ENCODE measurements at places on chromosomes 5 and 9. TPM values are rescaled to one million over a fixed set of nuclear protein-coding genes. Genes with fewer than 3 reads are reported as not detected.

The RGS7BP gene
- 2.2 TPM for total RNA-seq

The ZCCHC10 gene
- total RNA-seq: 26.4 TPM

The CCDC180 gene
- 7.8 TPM for total RNA-seq

The OR13C9 gene
- total RNA-seq: 0.41 TPM

The ARAP3 gene
- total RNA-seq: 10.9 TPM

The ODF2 gene
- total RNA-seq: 20.9 TPM

The OR1J1 gene
- total RNA-seq: not detected

The PCDHB8 gene
- 2.3 TPM for total RNA-seq

The TEX10 gene
- 30.1 TPM for total RNA-seq

The GOLGA2 gene
- 134 TPM for total RNA-seq

The FLT4 gene
- 21.8 TPM for total RNA-seq

DNA sequence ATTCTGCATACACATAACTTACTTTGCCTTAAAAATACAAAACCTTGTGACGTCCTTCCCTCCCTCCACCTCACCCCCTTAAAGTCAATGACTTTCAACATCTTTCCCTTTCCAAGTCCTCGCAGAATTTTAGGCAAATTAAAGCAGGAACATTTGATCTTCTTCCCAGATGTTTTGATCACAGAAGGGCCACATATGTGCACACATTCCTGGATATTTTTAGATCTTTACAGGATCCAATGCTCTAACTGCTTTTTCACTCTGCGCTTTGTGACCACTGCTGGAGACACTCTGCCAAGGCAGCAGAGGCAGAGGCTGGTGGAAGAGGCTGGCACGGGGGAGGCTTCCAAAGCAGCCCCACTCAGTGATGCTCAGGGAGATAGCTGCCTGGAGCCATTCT is 130.7 kb downstream of the SEC61B start:
- DNase-seq: peak; percentile 52

DNA sequence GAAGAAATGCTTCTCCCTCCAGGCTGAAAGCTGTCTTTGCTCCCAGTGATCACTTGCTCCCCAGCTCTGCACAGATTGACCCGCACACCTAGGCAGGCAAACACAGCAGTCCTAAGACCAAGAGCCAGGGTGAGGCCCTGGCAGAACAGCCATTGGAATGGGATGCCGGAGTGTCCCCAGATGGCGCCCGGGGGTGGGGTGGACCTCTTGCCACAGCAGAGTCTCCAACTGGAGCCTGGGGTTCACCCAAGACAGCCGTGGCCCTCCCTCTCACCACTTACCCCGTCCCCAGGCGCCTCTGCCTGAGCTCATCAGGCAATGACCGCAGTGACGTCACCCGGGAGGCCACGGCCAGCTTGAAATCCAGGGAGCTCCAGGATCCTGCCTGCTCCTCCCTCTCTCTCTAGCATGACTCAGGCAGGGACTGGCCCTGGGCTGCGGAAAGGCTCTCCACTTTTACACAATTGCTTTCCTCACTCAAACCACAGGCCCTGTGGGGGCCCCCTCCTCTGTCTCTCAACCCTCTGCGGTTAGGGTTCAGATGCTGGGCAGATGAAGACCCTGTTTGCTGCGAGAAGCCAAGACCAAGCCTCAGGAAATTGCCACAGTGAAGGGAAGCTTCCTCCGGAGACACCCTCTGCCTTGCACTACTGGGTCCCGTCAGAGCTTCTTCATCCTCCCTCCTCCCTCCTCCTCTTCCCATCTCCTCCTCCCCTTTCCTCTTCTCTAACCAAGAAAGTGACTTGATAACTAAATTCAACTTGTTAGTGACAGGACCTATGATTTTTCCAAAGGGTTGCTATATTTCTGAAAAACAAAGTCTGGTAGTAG is 24.3 kb upstream of the PTGES start:
- DNase-seq: peak; percentile 89

GRCh38 chr9:129702589-129703520 is 37.4 kb downstream of the PRRX2 start:
- DNase-seq: peak; percentile 73

DNA sequence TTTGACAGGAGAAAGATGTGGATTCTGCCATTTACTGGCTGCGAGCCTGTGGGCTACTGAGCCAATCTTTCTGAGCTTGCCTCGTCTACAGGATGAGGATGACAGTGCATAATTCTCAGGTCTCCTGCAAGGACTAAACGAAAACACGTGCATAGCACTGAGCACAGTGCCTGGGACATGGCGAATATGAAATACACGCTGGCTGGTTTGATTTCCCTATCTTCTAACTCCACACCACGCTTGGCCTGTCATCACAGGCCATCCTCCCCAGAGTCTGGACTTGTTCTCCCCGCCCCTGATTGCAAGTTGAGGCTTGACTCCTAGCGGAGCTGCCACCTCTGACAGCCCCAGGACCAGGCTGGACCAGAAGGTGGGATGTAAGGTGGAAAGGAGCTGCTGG is 37.9 kb downstream of the ARPC5L start:
- DNase-seq: no peak

GRCh38 chr5:107067395-107067794 is 603.3 kb downstream of the EFNA5 start:
- peak; percentile 3 for DNase-seq

- DNase-seq: no peak
Measured at GRCh38 chr5:76046741-76047140, 36.4 kb upstream of the SV2C start.

DNA sequence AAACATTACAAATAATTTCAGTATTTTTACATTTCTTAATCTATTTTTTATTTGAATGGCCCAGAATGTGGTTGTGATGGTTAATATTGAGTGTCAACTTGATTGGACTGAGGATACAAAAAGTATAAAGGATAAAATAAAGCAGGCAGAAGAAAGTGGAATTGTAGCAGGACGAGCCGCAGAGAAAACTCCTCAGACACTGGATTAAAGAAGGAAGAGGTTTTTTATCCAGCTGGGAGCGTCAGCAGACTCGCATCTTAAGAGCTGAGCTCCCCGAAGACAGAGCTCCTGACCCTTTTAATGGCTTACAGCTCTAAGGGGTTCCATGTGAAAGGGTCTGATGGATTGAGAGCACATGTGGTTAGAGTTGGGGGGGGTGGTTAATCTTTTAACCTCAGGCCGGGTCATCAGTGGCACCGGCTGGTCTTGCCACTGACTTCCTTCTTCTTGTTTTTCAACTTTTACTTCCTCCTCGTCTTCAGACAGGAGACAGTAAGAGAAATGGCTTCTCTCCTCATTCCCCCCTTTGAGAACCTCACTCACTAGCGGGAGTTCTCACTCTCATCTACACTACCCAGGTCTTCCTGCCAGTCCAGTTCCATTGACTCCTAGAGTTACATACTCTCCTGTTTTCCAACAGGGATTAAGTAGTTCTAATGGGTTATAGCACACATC is 80.0 kb downstream of the TMEM161B start:
- no peak for DNase-seq

DNA sequence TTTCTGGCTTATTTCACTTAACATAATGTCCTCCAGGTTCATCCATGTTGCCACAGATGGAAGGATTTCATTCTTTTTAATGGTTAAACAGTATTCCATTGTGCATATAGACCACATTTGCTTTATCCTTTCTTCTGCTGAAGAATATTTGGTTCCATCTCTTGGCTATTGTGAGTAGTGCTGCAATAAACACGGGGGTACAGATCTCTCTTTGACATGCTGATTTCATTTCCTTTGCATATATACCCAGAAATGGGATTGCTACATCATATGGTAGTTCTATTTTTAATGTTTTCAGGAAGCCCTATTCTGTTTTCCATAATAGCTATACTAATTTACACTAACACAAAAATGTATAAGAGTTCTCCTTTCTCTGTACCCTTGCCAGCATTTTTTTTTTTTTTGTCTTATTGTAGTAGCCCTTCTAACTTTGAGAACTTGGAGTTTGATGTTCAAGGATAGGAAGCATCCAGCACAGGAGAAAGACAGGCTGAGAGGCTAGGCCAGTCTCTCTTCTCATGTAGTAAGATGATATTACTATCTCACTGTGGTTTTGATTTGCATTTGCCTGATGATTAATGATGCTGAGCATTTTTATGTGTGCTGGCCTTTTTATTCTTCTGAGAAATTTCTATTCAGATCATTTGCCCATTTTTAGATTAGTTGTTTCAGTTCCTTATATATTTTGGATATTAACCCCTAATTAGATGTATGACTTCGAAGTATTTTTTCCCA is 592.2 kb upstream of the ZNF608 start:
- no peak for DNase-seq

DNA sequence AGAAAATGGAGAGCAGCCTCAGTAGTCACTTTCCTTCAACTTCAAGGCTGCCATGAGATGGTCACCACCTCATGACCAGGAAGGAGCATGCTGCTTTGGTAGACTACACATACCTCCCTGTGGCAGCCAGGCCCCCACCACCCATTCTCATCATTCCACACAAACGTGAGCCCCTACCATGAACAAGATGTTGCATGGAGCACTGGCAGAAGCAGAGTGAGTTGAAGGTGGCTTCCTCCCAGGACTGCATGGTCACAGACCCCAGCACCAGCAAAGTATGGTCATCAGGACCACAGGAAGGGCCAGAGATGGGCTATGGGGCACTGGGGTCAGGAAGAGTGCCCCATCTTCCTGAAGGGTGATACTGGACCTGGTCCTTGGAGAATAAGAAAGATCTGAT is 65.5 kb upstream of the FOXE1 start:
- DNase-seq: no peak

DNA sequence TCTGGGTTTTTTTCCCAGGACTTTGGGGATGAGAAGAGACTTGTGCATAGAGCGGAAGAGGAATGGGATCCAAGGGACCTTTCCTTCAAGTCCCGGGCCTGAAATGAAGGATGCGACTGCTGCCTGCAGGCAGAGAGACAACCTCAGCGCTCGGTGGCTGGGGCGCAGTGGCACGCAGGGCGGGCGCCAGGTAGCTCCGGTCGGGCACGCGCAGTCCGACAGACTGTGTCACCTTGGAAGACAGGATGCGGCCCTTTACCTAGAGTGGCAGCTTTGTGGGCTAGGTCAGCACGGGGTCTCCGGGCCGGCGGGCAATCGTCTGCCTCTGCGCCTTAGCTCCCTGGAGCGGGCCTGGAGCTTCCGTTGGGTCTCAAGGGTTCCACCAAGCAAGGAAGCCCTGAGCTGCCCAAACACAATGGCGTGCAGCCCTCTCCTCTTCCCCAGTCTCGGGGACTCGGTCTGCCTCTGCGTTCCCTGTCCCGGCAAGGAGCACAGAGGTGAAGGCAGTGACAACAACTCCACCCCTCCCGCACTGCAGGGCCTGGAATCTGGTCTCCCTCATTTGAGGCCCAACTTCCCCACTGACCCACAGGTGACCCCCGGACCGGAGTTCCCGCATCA is 6.0 kb downstream of the BARX1 start:
- DNase-seq: no peak

DNA sequence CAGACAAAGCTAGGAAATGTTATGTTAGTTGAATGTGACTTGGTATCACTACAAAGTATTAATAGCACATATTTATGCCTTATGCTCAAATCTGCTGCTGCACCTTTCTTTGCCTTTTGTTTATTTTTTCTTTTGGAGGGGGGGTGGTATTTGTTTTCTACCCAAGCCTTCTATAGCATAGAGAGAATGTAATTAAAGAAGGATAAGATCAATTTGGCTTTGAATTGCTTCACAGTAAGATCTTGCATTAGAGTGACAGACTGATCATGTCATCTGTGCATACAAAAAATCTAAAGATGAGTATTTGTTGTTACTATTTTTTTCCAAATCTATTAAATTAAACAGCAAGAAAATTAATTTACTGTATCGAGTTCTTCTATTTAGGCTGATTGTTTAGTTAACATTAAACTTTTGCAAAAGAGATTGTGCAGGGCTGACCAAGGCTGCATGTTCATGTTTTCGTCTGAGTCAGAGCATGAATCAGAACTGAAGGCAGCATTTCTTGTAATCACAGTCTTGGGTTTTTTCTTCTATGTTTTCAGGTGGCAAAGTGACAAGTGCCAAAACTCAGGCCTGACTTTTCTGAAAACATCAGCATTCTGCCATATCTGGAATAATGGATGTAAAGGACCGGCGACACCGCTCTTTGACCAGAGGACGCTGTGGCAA is 1007.1 kb upstream of the WWC1 start:
- no peak for DNase-seq

GRCh38 chr9:78713614-78714405 is 416.9 kb downstream of the PSAT1 start:
- no peak for DNase-seq

- no peak for DNase-seq
Measured at GRCh38 chr5:10459080-10460055, 17.7 kb downstream of the ROPN1L start.

- peak; percentile 17 for DNase-seq
Measured at GRCh38 chr9:108671176-108671575, 184.6 kb downstream of the ACTL7B start.

DNA sequence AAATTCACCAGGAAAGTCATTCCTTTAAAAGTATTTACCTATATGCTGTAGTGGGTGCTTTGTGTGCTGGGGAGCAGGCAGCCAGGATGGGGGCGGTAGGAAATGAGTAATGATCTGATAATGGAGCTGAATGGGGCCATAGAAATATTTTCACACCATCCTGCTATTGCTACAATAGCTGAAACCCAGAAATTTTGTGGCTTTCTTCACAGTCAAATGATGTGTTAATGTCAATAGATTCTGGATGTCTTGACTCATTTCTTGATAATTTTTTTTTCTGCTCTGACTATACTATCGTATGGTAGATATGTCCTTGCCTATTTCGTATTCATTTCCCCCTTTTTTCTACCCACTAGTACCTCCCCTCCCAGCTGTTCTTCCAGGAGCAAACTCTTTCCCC is 59.5 kb downstream of the RORB start:
- no peak for DNase-seq

- DNase-seq: no peak
Measured at GRCh38 chr5:110802998-110803397, 64.2 kb downstream of the SLC25A46 start.

- DNase-seq: no peak
Measured at GRCh38 chr9:111659691-111660090, 1.7 kb upstream of the GNG10 start.

DNA sequence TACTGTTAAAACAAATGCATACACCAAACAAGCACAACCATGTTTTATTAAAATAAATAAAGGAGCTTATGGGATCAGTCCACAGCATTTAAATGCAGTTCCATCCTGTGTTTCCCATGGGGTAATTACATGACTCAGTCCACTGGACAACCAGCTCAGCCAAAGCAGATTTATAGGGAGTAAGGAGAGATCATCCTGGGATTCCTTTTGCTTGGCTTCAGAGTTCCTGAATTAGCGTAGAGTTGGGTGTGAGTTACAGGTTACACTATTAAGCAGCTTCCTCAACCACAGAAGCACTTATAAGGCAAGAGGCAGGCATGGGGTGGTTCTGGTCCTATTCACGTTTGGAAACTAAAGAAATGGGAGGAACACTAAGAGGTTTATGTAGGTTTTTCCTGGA is 381.1 kb upstream of the ACTBL2 start:
- no peak for DNase-seq

- DNase-seq: peak; percentile 38
Measured at GRCh38 chr5:133527311-133527710, 85.0 kb downstream of the FSTL4 start.
